ENCODE measurements at places on chromosomes 3 and 15. TPM values are rescaled to one million over a fixed set of nuclear protein-coding genes. Genes with fewer than 3 reads are reported as not detected.

FGD5 gene
- 6.1 TPM for total RNA-seq

DNA sequence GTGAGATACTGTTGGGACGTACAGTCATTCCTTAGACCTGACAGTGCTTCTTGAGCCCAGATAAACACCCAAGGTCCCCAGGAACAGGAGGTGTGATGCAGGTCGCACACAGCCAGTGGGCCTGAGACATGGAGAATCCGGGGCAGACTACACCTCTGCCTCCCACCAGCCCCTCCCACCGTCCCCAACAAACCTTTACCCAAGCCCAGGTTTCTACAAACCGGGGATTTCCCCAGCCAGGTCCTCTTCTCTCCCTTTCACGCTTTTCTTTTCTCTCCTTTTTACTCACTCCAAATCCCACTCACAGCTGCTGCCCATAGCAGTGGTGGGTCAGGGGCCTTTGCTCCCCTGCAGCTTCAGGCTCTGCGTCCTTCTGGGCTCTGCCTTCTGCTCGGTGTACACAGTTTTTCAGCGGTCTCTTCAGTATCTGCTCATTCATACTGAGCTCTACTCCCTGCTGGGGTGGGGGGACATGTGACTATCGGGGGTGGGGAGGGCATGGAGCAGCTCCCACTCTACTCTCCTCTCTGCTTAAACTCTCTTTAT, 4.8 kb upstream of the PCSK6 start:
- DNase-seq, result no peak

CAMKV gene
- not detected for total RNA-seq

DNA sequence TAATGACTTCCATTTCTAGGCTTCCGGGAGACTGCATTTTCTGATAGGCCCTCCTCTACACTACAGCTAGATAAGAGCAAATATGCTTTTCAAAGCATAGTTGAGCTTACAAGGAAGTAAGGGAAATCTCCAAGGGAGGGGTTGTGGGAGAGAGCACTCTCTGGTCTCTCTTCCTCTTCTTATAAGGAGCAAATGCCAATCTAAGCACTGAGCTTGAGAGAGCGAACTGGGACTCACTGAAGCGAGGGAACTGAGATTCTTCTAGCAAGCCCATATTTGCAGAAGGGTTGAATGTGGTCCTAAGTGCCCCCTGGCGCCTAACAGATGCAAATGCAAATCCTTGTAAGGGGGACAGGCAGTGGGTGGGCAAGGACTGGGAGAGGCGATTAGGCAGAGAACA, 164.8 kb downstream of the ERC2 start:
- no peak for DNase-seq

DNA sequence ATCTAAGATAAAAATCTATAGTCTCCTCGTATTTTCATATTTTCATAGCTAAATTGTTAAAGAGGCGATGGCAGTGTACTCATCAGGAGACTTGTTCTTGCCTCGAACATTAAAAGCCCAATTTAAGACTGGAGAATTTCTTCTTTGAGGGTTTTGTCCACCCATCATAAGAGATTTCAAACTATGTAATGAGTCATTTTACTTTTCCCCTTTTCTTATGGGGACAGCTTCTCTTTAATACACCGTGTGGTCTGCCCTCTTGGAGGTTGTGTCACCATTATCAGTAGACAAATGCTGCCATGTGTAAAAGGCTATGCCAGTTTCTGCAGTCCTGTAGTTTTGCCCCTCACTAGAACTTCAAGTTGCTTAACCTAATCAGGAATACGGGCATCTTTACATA, 16.9 kb downstream of the TGFBR2 start:
- DNase-seq, result no peak

DNA sequence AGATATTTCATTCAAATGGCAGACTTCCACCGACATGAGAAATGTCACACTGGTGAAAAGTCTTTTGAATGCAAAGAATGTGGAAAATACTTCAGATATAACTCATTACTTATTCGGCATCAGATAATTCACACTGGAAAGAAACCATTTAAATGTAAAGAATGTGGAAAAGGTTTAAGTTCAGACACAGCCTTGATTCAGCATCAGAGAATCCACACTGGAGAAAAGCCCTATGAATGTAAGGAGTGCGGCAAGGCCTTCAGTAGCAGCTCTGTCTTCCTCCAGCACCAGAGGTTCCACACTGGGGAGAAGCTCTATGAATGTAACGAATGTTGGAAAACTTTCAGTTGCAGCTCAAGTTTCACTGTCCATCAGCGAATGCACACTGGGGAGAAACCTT, 8.6 kb upstream of the ZNF621 start:
- DNase-seq, result no peak

PLAAT1 gene
- total RNA-seq, result not detected

DNA sequence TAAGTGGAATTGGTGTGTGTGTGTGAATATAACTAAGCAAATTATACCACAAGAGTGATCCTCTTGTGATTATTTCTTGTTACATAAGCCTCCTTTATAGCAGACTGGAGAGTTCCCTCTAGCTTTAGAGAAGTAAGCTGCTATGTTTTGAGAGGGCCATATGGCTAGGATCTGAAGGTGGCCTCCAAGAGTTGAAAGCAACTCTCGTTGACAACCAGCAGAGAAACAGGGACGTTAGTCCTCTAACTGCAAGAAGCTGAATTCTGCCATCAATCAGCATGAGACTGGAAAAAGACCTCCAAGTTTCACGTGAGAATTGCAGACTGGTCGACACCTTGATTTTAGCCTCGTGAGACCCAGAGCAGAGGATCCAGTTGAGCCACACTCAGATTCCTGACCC, 278.5 kb upstream of the ZNF717 start:
- DNase-seq, result no peak

- DNase-seq, result no peak
These were observed 84.2 kb upstream of the ZNF280D start for GRCh38 chr15:56817321-56818080.

- no peak for DNase-seq
These were observed 144.3 kb downstream of the OPA1 start for GRCh38 chr3:193737191-193737751.

DNA sequence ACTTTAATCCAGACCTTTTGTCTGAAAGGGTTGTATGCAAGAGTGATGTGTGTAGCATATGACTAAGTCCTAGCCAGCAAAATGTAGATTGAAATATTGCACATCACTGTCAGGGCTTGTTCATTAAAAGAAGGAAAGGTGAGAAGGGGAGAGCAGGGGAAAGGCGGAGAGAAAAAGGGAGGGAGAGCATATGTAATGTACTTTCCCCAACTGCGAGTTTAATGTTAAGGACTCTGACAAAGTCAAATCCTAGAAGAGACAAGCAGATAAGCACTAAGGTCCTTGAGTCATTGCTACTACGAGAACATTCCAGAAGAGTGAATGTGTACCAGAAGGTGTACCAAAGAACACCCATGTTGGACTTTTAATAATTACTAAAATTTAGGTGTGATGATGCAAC, 1336.7 kb downstream of the NSUN3 start:
- no peak for DNase-seq

- DNase-seq, result no peak
These were observed 31.1 kb upstream of the NUDT16 start for GRCh38 chr3:131350506-131350905.

GRCh38 chr3:50166620-50167019, 11.5 kb downstream of the SEMA3F start:
- no peak for DNase-seq

GNAT1 gene
- total RNA-seq, result not detected

- DNase-seq, result no peak
These were observed 8.1 kb upstream of the CLDN11 start for GRCh38 chr3:170410428-170411029.

CA12 gene
- 645 TPM for total RNA-seq

- no peak for DNase-seq
These were observed 38.2 kb downstream of the MB21D2 start for GRCh38 chr3:192879346-192880031.

DNA sequence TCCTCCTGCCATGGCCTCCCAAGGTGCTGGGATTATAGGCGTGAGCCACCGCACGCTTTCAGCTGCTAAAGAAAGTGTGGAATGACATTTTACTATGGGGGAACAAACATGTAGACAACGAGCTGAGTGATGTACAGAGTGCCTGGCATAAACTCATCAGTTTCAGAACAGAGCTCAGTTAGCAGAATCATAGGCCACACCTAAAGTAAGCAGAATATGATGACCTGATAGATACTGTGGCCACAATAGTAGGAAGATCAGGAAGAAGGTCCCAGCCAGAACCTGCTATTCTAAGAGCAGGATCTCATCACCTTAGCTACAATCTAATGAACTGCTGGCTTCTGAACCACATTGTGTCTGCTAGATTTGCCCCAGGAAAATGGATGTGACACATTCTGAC, 158.3 kb downstream of the TPRG1 start:
- DNase-seq, result no peak

DNA sequence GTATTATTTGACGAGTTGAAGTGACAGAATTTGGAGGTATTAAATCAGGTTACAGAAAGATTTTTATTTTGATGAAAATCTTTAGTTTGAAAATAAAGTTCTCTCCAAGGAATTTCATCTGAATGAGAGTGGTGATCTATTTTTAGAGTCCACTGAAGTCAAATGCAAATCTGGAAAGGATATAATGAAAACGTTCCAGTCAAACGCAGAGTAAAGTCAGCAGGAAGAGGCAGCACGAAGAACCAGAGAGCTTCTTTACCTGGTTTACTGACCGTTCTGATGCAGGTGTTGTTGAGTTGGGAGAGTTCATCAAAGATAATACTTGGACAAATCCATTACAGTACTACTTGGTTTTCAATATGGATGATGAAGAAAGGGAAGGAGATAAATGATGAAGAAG, 8.7 kb downstream of the P2RY14 start:
- DNase-seq, result no peak

FOXP1 gene
- total RNA-seq, result 133 TPM

C15orf40 gene
- 24.6 TPM for total RNA-seq

DNA sequence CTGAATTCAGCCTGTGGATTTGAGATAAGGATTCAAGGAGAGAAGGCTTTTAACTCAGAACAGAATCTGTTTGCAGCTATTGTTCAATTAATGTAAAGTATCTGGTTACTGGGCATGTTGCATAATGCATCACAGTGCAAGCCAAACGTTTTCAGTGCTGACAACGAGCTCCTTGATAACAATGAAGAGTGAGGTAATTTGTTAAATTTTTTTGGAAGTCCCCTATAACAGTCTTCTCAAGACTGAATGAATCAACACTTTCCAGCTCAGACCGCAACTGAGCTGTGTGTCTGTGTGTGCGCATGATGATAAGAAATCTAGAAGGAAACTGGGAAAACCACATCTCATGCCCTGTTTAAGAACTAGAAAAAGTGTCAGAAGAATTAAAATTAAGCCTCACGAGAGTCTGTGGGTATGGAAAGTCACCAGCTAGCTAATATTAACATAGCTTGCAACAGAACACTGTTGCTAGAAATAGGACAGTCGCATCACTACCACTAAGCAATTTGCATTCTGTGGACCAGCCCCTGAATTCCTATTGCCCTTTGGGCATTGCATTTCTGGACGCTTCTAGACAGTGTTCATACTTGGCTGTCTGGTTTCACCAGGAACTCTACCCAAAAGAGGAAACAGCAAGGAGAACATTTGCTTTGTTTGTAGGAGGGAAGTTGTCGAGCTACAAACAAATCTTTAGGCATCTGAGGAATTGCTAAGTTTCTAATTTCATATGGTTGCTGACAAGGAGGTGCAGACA, 43.7 kb upstream of the ATP2C1 start:
- no peak for DNase-seq

ESYT3 gene
- total RNA-seq, result 15.1 TPM

- DNase-seq, result no peak
These were observed 21.4 kb upstream of the ESYT3 start for GRCh38 chr3:138412821-138413551.

- DNase-seq, result no peak
These were observed 34.8 kb upstream of the PFN2 start for GRCh38 chr3:150005243-150006112.

- DNase-seq, result no peak
These were observed 67.9 kb downstream of the CORO2B start for GRCh38 chr15:68646696-68647095.

- no peak for DNase-seq
These were observed 45.2 kb downstream of the RARB start for GRCh38 chr3:25473246-25473645.

GPR27 gene
- total RNA-seq, result 2.1 TPM

CIDEC gene
- total RNA-seq, result 49.0 TPM

UROC1 gene
- total RNA-seq, result not detected

DNA sequence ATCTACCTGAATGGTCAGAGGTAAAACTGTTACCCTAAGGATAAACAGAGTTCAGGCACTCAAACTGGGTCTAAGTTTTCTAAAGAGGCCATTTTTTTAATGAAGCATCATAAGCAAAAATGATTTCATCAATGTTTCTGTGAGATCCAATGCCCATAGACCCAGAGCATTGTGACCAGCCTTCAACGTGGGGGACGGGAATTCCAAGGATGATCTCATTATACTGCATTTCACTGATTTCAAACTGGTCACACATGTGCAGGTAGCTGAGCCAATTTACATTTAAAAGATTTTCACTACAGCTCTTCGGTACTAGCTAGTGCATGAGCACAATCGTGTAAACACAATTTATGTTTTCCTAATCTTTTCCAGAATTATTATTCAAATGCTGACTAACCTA, 472.9 kb downstream of the DIPK2A start:
- no peak for DNase-seq

DNA sequence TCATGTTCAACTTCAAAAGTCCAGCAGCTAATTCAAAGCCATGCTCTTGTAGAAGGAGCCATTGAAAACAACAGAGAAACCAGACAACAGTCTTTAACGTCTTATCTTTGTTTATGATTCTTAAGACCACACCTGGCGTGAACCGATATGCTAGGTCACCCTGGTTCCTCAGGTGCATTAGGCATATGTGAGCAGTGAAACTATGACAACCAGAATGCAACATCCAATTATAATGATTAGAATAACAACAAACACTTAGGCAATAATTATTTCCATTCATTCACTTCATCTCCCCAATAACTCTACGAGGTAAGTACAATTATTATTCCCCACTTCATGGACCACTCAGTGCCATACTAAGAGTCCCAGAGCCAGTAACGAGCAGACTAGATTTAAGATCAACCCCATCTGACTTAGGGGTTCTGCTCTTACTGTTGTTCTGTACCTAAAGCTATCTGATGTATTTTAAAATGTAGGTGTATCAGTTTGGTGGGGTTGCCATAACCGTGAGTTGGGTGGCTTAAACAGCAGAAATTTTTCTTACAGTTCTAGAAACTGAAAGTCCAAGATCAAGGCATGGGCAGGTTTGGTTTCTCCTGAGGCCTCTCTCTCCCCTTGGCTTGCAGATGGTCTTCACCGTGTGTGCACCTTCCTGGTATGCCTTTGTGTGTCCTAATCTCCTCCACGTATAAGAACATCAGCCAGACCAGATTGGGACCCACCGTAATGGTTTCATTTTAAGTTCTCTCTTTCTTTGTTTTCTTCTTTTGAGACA, 997.8 kb upstream of the CFAP20DC start:
- no peak for DNase-seq

MYRIP gene
- 9.9 TPM for total RNA-seq

EFL1 gene
- total RNA-seq, result 33.1 TPM

DNA sequence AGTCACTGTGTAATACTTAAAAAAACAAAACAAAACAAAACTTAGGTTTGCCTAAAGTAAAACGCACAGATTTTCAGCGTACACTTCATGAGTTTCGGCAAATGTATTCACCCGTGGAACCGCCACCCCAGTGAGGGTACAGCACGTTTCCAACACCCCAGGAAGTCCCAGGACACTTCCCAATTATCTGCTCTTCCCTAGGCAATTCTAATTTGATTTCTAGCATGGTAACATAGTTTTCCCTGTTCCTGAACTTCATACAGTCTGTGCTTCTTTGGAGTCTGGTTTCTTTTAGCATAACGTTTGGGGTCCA, 497 bp upstream of the CLASP2 start:
- no peak for DNase-seq

KNG1 gene
- 0.44 TPM for total RNA-seq
